ENCODE measurements at places on chromosomes 3 and 15.

- no peak for DNase-seq
These were observed at the start of gene DPPA2 for GRCh38 chr3:109316162-109316730. TSS of gene DPPA2 (minus strand) at chr3:109316517. CDS start at chr3:109314542, 1,975 bp downstream.

- no peak for DNase-seq
These were observed 1.4 kb downstream of the DVL3 start for GRCh38 chr3:184156522-184156955.

DNA sequence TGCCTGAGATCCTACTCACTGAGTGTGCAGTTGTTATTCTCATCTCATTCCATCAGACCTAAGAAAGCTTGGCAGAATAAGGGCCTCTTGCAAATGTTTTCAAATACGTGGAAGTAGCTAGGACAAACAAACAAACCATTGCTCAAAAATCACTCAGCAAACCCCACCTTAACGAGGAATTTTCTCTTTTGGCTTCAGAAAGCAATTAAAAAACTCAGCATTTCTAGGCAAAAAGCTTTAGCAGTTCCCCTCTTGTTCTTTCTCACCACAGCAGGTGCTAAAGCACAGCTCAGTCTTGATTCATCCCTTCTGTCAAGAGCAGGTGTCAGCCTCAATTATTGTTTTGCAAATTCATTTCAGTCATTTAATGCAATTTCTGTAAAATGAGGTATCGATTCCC, 58.6 kb upstream of the NUDT16 start:
- DNase-seq, result no peak

GRCh38 chr3:126036056-126036549, 47.8 kb downstream of the SLC41A3 start:
- no peak for DNase-seq

DNA sequence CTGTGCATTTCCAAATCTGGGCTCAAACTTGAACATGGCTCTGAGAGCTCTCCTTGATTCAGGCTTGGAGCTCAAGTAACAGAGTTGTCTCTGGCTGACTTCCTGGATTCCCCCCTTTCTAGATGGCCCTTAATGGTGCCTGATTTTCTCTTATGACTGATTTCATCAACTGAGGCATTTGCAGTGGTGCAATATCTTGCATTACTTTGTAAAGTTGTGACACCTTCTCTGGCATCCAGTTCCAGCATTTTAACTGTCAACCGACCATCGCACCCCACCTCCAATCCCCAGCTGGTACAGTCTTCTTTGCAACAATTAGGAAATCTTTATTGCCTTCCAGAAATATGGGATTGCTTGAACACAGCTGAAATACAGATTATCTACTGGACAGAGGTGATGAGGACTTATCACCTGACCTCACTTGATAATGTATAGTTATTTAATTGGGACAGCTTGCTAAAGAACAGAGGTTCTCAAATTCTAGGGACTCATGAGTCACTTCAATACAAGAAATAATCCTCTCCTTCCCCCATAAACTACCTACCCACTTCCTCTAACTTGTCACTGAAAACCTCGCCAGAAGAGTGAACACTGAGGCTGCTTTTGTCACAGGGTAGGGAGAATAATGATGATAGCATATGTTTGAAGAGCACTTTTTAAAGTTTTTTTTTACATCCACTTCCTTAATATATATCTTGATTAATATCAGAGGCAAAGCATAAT, 41.8 kb downstream of the FILIP1L start:
- DNase-seq, result no peak

DNA sequence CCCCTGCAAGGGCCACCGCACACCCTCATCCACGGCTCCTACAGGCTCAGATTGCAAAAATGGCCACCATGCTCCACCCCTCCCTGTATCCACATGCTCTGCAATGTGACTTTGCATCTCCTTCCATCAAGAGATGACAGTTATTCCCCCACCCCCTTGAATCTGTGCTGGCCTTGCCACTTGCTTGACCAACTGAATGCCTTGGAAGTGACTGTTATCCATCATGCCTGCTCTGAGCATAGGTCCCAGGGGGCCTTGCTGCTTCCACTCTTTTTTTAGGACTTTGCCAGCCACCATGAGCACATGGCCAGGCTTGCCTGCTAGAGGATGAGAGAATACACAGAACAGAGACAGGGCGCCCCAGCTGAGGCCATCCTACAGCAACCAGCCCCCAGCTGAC, 13.6 kb downstream of the HAPLN3 start:
- DNase-seq, result no peak

- no peak for DNase-seq
These were observed 117.2 kb upstream of the KCNMB2 start for GRCh38 chr3:178419071-178419470.

DNA sequence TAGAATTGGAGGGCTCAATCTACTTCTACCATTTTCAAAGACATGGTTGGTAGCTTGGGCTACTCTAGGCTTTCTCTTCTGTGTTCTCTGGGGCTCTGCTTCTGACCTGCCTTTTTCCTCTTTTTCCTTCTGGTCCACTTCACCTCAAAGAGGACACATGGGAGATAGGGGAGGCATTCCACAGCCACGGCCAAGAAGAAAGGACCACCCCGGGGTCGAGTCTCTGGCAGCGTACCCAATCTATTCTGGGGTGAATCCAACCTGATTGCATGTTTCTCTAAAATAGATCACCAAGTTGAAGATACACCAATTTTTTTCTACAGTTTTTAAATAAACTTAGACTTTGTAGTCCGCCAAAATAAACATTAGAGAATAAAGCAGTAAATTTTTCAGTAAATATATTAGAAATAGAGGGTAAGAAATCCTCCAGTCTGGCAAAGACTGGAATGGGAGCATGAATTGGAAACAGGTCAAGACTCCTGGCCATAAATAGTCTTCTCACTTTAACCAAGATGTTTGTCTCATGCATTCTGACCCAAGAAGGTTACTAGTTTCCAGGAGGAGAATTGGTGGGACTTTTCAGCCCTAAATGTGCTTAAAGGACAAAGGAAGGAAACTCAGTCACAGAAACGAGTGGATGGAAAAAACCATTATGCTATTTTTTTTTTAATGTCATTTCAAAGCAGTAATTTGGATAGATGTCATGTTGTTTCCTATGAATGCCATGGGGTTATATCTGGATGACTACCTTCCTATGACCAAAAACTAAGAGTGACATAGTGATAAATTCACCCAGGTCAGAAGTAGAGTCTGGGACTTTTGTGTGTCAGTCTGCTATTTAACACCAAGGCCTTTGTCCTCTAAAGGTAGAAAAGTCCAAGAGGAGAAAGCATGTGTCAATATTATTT, 71.3 kb upstream of the PHLDB2 start:
- no peak for DNase-seq

DNA sequence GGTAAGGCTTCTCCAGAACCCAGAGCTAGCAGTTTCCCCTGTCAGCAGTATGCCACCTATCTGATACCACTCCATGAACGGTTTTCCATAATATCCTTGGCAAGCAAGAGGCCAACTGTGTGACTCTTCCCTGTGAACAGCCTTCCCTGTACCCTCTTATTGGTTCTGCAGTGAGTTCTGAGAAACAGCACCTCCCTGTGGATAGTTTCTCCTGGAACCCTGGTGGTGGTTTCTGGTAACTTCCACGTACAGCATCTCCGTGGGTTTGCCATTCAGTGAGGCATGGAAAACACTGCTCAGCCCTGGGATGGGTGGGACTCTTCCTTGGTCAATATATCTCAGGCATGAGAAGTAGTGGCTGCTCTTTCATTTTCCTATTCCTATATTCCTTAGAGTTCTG, 19.4 kb upstream of the SERPINI2 start:
- DNase-seq, result no peak

GRCh38 chr15:55235546-55236036, 38.9 kb upstream of the RSL24D1 start:
- no peak for DNase-seq

GRCh38 chr3:114362815-114363214, 69.0 kb downstream of the TIGIT start:
- DNase-seq, result no peak

DNA sequence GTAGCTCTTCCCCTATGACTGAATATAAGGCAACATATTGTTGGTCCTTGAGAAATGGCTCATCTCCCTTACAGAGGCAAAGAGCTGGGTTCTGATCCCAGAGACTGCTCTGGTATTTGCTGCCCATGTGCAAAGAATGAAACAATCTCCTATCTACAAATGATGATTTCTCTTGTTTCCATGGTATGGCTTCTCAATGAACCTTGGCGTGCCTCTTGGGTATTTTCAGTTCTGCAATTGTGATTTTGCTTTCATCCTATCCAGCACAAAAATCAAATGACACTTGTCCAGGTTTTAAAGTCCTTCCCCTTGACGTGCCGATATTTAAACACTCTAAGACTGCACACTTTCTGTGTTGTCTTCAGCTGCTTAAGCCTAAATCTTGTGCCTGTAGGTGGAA, 109.8 kb upstream of the NR2F2 start:
- DNase-seq, result no peak

DNA sequence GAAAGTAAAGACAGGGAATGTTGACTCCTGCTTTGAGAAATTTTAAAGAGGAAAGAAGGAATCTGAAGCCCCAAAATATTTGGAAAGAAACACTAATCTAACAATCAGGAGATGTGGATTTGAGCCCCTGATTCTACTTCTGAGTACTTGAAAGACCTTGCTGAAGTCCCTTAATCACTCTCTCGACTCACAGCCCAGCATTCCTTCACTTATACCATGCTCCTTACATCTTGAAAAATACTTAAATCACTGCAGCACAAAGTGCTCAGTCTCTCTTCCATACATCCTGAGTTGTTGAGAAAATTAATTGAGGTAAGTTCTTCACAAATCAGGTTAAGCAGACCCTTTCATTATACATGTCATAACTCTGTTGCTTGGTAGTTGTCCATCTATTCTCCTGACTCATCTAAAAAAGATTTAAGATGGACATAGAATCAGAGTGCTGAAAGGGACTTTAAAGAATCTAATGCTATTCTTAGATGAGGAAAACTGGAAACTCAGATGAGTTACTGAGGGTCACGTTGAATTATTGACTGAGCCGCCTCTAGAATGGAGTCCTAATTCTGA, 72.8 kb upstream of the THSD4 start:
- DNase-seq, result no peak

DNA sequence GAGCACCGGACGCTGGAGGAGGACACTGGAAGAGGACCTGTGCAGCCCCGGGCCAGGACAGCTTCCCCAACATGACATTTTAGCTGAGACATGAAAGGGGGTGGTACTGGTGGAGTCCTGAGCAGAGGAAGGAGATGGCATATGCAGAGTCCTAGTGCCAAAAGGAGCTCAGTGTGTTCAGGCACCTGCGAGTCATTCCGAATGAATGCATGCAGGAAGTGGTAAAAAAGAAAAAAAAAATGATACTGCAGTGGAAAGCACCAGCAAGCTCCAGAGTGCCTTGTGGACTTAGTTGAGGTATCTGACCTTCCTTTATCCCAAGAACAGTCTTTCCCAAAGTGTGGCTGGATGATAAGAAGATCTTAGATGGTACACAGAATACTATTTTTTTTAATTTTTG, 6.6 kb upstream of the ZNF148 start:
- DNase-seq, result no peak

GRCh38 chr3:105362021-105362665, 4.6 kb upstream of the ALCAM start:
- no peak for DNase-seq

DNA sequence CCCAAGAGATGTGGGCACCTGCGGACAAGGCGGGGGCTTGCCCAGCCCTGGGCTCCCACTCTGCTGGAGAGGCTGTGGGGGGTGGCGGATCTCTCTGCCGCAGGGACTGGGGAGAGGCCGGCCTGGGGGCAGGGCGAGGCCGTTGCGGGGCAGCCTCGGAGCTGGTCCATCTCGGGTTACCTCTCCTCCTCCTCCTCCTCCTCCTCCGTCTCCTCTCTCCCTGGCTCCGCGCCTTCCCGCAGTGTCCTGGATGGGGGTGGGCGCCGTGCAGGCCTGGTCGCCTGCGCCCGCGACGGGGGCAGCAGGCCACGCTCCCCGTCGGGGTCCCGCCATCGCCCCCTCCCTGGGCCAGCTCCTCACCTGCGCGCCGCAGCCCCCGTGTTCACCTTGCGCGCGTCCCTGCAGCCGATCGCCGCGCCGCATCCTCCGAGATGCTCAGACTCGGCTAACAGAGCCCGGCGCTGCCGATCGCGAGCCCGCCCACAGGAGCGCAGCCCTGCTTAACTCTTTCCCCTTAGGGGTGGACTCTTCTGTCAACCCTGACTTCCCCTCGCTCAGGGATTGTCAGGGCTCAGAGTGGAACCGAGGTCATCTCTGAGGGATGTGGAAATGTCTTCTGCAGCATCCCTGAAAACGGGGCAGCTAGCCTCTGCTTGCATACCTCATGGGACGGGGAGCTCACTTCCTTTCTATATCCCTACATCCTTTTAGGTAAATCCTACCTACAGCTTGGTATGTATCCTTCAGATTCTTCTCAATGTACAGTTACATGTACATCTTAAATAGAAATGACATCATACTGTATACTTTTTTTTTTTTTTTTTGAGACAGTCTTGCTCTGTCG, at the start of gene PRRT3:
Gene PRRT3, minus strand, starts transcription at position 447 of the 844 bp plus-strand sequence. CDS start 2,293 bp downstream, outside the sequence.
- DNase-seq, result no peak

Measured in thoracic aorta (tissue), 2 donors.